ENCODE measurements at places on chromosomes 5 and 9.

- peak; percentile 2 for DNase-seq
Measured at GRCh38 chr5:36156121-36156601, 4.2 kb downstream of the SKP2 start.

DNA sequence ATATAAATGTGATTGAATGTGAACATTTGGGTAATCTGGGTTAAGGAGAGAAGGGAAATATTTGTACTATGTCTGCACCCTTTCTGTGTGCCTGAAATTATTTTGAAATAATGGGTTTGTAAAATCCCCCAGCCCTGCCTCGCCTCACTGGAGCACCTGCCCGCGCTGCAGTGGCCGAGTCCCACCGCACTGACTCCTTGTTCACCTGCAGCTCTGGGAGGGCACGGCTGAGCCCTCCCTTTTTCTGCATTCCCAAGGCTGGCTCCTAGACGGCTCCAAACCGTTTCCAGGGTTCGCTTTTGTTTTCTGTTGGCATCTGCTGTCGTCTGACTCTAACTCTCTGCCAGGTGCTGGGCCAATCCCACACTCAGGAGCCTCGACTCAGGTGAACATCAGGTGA is 17.6 kb upstream of the PPP1R26 start:
- DNase-seq = no peak

- DNase-seq = no peak
Measured at GRCh38 chr5:65696892-65697291, 25.0 kb downstream of the SGTB start.

GRCh38 chr9:131447148-131447547 is 53.3 kb downstream of the PRRC2B start:
- no peak for DNase-seq

Measured in SW480 (cell line).